Posterior vena cava (tissue), 2 donors: ENCODE measurements at places on chromosomes 11 and 22. TPM values are rescaled to one million over a fixed set of nuclear protein-coding genes. Genes with fewer than 3 reads are reported as not detected.

- DNase-seq: no peak
These were observed 3.0 kb downstream of the MIAT start for GRCh38 chr22:26660356-26660755.

- DNase-seq: no peak
These were observed 267.2 kb upstream of the SYN3 start for GRCh38 chr22:33325232-33326004.

- no peak for DNase-seq
These were observed 119.2 kb upstream of the SEZ6L start for GRCh38 chr22:26050079-26050478.

Gene OR4C46
- total RNA-seq: not detected

Gene KCNQ1OT1
- total RNA-seq: 3.5 TPM

DNA sequence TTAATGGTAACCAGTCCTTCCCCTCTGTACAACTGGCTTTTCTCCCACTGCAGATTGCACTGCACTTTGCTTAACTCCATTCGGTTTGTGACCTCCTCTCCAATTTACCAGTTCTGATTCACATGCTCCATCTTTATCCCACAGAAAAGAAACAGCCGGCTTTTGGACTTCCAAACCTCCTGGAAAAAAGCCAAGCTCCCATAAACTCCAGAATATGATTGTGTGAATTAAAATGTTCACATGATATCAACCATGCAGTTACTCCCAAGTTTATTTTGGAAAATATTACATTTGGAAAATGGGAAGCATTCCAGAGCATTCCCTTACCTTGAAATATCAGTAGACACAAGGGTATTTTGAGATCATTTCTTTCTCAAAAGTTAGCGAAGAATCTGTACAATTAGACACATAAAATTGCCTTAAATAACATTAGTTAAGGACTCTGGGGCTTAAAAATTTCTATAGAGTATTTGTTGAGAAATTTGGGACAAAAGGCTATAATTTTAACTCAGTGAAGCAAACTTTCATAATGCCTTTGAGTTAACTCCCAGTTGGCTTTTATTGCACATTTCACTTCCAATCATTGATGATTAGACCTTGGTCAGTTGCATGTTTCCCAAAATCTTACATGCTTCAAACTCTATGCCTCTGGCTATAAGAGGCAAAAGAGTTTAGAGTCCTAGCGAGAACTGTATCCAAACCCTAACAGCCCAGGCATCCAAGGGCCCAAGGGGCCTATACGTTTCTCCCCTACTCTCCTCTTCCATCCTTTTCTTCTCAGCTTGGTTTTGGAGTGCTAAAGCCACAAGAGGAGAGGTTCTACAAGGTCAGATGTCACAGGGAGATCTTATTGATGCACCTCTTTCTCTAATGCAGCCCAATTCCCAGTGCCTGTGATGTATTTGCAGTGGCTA is 23.6 kb upstream of the TMEM135 start:
- DNase-seq: no peak

Gene SCGB1D2
- not detected for total RNA-seq

Gene PIH1D2
- total RNA-seq: 0.86 TPM

Gene MAPK8IP2
- total RNA-seq: 0.56 TPM

- no peak for DNase-seq
These were observed 18.1 kb upstream of the OR5AL1 start for GRCh38 chr11:56394381-56394780.

DNA sequence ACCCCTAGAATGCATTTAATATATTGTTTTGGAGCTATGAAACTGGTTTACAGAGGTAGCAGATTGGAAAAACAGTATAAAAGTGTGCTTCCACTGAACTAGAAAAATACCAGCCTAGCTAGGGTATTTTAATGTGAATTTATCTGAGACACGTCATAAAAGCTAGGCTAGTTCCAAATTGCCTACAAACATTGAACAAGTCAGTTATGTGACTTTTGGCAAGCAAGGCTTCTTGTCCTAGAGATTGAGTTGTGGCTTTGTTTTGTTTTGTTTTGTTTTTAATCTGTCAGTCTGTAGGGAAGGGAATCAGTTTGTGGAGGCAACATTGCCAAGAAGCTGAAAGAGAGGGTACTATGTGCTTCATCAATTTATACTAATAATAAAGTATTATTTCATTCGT is 24.2 kb downstream of the RTN3 start:
- no peak for DNase-seq

Gene RBMXL2
- not detected for total RNA-seq

Gene PGA3
- 0.79 TPM for total RNA-seq

Gene H19
- 1,696 TPM for total RNA-seq

Gene GATD1
- total RNA-seq: 38.8 TPM

- peak; percentile 47 for DNase-seq
These were observed 10.4 kb downstream of the TNKS1BP1 start for GRCh38 chr11:57314221-57314973.

GRCh38 chr22:18059991-18060390 is 17.8 kb upstream of the PEX26 start:
- peak; percentile 12 for DNase-seq

DNA sequence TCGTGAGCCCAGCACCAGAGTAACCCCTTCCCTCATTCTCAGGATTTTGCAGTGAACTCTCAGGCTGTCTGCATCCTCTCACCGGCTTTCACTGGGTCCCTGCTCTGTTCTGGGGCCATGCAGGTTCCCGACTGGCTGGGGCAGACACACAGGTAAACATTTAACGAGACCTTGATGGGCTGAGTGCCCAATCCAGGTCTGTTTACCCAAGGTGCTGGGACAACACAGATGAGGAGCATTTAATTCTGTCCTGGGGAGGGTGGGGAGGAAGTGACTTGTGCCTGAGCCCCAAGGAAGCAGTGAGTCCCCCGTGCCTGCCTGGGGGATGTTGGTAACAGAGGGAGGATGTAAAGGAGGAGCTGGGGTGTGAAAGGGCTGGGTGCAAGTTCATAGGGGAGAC is 4.4 kb downstream of the BIK start:
- DNase-seq: no peak

DNA sequence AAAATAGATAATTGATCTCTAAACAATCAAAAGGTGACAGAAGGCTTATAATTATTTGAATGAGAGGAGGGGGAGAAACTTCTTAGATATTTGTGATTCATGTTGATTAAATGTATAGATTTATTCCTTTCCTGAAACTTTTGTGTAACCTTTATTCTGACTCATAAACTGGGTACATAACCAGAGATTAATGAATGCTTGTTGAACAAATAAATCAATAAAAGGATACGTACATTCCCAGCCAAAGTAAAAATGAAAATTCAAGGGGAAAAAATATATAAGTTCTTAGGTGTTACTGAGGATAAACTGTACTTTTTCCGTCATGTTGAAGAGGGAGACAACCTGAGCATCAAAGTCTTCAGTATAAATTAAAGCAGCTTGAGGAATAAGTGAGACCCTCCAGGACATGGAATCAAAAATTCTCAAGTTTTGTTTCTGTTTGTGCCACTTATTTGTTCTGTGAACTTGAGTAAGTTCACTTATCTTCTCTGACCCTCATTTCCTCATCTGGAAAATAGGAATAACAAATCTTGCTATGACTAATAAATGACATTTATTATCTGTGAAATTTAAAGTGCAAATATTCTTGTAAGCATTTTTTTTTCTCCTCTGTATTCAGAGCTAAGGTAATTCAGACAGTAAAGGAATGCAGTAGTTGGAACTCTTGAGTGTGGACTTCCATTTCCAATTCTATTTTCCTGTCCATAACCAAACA is 195.4 kb downstream of the METTL15 start:
- DNase-seq: no peak

Gene GSTT2
- total RNA-seq: 1.2 TPM

GRCh38 chr11:19571906-19572305 is 140.7 kb upstream of the NAV2 start:
- no peak for DNase-seq

DNA sequence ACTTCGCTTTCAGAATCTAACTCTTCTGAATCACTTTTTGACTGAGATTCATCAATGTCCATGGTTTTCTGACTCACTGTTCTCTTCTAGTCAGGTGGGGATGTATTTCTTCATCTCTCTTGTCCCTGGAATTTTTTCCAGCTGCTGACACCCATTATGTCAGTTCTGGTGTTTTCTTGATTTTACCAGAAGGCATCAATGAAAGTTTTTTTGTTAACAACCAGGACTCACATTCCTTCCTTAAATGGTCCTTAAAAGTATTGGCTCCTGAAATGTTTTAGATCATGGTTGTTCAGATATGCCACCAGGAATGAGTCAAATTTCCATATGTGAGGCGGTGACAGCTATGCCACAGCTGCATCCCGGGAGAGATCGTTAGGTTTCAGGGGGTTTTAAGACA is 12.9 kb downstream of the MICAL2 start:
- no peak for DNase-seq

Gene CALCA
- total RNA-seq: not detected

- no peak for DNase-seq
These were observed 121.5 kb downstream of the CCDC34 start for GRCh38 chr11:27241311-27242122.

- peak; percentile 69 for DNase-seq
These were observed 20.9 kb downstream of the SLC37A2 start for GRCh38 chr11:125084057-125084416.

Gene MMP13
- not detected for total RNA-seq

Gene WBP2NL
- total RNA-seq: 1.2 TPM

- no peak for DNase-seq
These were observed 87.2 kb upstream of the PITPNB start for GRCh38 chr22:28006271-28006670.

DNA sequence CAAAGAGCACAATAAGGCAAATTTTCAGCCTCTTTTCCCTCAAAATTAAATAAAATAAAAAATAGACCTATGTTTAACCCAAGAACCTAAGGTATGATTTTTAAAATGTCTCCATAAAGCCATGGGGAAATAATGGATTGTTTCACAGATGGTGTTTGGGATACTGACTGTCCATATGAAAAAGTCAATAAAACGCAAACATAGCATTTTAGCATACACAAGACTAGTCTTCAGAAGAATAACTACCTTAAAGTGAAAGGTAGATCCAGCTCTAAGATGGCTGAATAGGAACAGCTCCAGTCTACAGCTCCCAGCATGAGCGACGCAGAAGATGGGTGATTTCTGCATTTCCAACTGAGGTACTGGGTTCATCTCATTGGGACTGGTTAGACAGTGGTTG is 16.1 kb downstream of the PTH start:
- DNase-seq: no peak

Gene SAA4
- total RNA-seq: 0.38 TPM
